ENCODE measurements at places on chromosomes 11 and 22. TPM values are rescaled to one million over a fixed set of nuclear protein-coding genes. Genes with fewer than 3 reads are reported as not detected.

DNA sequence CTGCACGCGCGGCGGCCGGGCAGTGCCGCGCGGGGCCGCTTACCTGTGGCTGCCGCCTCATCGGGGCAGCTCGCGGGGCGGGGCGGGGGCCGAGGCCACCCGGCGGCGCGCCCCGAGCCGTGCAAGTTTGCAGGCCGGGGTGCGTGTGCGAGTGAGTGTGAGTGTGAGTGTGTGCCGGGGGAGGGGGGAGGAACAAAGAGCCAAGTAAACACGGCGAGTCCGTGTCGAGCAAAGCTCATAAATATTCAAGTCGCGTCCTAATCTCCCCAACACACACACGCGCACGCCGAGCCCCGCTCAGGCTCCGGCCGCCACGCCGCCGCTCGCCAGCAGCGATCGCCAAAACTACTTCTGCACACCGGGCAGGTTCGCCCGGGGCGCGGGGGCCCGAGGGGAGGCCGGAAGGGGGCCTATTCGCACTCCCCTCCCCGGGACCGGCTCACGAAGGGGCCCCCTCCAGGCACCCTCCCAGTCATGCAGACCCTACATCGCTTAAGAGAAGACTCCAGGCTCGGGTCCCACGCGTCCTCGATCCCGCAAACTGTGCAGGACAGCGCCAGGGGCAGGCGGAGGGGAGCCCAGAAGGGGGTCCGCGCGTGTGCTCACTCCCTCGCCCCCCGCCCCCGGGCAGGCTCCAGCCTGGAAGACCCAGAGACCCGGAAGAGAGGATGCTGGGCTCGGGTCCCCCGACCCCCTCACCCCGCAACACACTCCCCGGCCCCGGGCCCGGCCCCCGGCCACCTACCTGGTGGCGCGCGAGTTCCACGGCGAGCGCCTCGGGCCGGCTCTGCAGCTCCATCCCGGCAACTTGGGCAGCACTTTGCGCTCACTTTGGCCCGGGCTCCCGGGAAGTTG, 827 bp downstream of the PHF21B start:
- H3K27ac ChIP-seq, result peak overlapping the region; percentile 92
- no peak for DNase-seq
- H3K4me1 ChIP-seq, result peaks cover 3% of the 10 kb centered on the region

- no peak overlapping the region for H3K27ac ChIP-seq
- no peaks in the 10 kb centered on the region for H3K27me3 ChIP-seq
- no peaks in the 10 kb centered on the region for H3K36me3 ChIP-seq
- H3K4me3 ChIP-seq, result no peak overlapping the region
These were observed 63.8 kb upstream of the ARHGAP20 start for GRCh38 chr11:110776081-110776480.

GRCh38 chr22:42553475-42554361, at the start of gene SERHL2:
SERHL2 (plus strand) TSS chr22:42553956; CDS start chr22:42554021, 65 bp downstream.
- DNase-seq, result peak; percentile 86
- no peaks in the 10 kb centered on the region for H3K4me1 ChIP-seq
- peak within 1 kb of the TSS; percentile 45 for H3K4me3 ChIP-seq
- peak within 1 kb of the TSS; percentile 67 for H3K27ac ChIP-seq
- H3K36me3 ChIP-seq, result no peaks in the 10 kb centered on the region
- no peaks in the 10 kb centered on the region for H3K27me3 ChIP-seq

- no peaks in the 10 kb centered on the region for H3K36me3 ChIP-seq
- no peaks in the 10 kb centered on the region for H3K4me1 ChIP-seq
- H3K27ac ChIP-seq, result no peak overlapping the region
- H3K27me3 ChIP-seq, result no peaks in the 10 kb centered on the region
These were observed 21.2 kb downstream of the RFPL2 start for GRCh38 chr22:32183625-32184024.

Gene MFNG
- total RNA-seq, result 7.3 TPM

DNA sequence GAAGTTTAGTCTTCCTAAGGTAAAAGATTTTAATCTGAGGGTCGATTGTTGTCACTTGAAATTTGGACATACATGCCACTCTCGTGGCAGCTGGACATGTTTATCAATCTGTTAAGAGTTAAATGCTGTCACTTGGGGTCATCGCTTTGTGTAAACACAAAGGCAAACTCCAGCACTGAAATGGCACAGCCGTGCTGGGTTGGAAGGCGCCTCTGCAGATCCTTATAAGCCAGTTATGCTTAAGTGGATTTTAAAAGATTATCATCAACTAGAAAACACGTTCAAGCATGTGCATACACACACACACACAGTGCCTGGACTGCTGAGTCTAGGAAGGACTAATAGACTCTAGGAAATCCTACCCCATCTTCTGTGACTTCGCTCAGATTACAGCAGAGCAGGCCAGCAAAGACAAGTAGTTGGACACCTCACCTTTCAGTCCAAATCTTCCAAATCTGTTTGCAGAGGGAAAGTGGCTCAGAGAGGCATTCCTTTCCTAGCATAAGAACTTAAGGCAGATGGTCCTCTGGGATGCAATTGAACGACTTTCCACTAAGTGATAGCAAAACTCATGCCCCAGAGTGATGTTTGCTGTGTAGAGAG, 83.7 kb downstream of the CACNG2 start:
- DNase-seq, result peak; percentile 9
- H3K27me3 ChIP-seq, result no peaks in the 10 kb centered on the region
- H3K27ac ChIP-seq, result no peak overlapping the region
- H3K36me3 ChIP-seq, result no peaks in the 10 kb centered on the region
- H3K4me3 ChIP-seq, result no peak overlapping the region

Gene INSC
- 0.87 TPM for total RNA-seq

- no peak for DNase-seq
- H3K36me3 ChIP-seq, result no peaks in the 10 kb centered on the region
- no peaks in the 10 kb centered on the region for H3K4me1 ChIP-seq
- no peaks in the 10 kb centered on the region for H3K27me3 ChIP-seq
- H3K27ac ChIP-seq, result no peak overlapping the region
These were observed 10.4 kb downstream of the MLC1 start for GRCh38 chr22:50074551-50075530.

Gene ZNF70
- 5.2 TPM for total RNA-seq

- H3K27ac ChIP-seq, result no peak overlapping the region
- no peaks in the 10 kb centered on the region for H3K36me3 ChIP-seq
- H3K27me3 ChIP-seq, result no peaks in the 10 kb centered on the region
- no peak for DNase-seq
These were observed 269.4 kb upstream of the FAT3 start for GRCh38 chr11:91955206-91955605.

- no peak overlapping the region for H3K4me3 ChIP-seq
- no peaks in the 10 kb centered on the region for H3K36me3 ChIP-seq
- no peak overlapping the region for H3K27ac ChIP-seq
- H3K4me1 ChIP-seq, result no peaks in the 10 kb centered on the region
- no peaks in the 10 kb centered on the region for H3K27me3 ChIP-seq
These were observed 171.3 kb downstream of the WNT11 start for GRCh38 chr11:76035020-76035419.

- H3K4me3 ChIP-seq, result no peak overlapping the region
- H3K36me3 ChIP-seq, result no peaks in the 10 kb centered on the region
- H3K27me3 ChIP-seq, result no peaks in the 10 kb centered on the region
- H3K4me1 ChIP-seq, result peaks cover 3% of the 10 kb centered on the region
- peak overlapping the region; percentile 73 for H3K27ac ChIP-seq
- DNase-seq, result peak; percentile 63
These were observed 46.5 kb downstream of the FBLN1 start for GRCh38 chr22:45548991-45549761.

Gene TENM4
- 6.8 TPM for total RNA-seq

DNA sequence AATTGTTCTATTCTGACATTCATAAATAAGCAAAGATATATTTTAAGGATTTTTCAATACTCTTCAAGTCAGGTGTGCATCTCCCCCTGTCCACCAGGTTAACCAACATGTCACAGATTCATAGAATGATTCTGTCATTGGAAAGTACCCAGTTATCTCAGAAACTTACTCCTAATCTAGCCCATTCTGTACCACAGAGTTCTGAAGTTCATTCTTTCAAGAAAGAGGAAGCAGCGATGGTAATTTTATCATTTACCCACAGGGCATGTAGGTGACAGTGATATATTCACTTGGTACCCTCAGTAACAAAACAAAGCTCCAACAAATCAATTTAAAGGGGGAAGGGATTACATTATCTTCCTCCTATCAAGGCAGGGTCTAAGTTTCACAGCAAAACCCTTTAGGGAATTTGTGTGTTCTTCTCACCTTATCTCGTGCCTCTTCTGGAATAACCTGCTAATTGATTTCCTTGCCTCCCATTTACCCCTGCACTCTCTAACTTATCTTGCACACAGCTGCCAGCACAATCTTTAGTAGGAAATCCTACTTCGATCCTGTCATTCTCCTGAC, 19.0 kb upstream of the MPPED2 start:
- no peaks in the 10 kb centered on the region for H3K4me1 ChIP-seq
- no peak for DNase-seq
- no peaks in the 10 kb centered on the region for H3K36me3 ChIP-seq

Gene OR5T2
- total RNA-seq, result not detected

DNA sequence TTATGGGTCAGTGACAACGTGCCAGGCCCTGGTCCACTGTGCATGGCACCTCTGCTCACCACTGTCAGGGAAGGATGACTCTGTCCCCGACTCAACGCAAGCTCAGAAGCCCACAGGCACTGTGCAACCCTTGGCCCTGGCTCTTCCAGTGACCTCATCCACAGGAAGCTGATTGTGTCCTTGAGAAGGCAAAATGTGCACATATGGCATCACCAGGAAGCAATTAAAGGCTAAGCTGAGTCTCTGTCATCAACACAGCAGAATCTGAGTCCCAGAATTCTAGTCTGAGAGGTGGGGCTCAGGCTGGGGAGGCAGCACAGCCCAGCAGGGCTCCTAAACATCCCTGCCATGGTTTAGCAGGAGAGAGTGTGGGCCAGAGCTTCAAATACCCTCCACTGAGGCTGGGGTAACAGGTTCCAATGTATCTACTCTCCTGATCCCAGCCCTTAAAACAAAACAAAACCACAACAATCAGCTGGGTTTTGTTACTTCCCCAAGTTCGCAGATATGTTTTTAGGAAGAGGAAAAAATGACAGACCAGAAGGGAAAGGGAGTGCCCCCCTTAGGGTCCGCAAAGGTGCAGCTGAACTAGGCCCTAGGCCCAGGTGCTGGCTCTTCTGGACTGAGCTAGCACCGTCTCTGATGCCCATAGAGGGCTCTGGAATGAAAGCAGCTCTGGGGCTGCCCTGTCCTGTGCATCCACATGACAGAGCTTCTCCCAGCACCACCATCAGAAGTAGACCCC, 33.5 kb upstream of the GNAZ start:
- H3K4me3 ChIP-seq, result no peak overlapping the region
- no peaks in the 10 kb centered on the region for H3K27me3 ChIP-seq
- no peak overlapping the region for H3K27ac ChIP-seq
- no peaks in the 10 kb centered on the region for H3K4me1 ChIP-seq

Gene IRAG1
- total RNA-seq, result 14.7 TPM

- H3K27me3 ChIP-seq, result peaks cover 5% of the 10 kb centered on the region
- no peaks in the 10 kb centered on the region for H3K36me3 ChIP-seq
- no peak overlapping the region for H3K4me3 ChIP-seq
- H3K4me1 ChIP-seq, result no peaks in the 10 kb centered on the region
- no peak for DNase-seq
- no peak overlapping the region for H3K27ac ChIP-seq
These were observed 155.8 kb downstream of the DSCAML1 start for GRCh38 chr11:117641008-117641915.

DNA sequence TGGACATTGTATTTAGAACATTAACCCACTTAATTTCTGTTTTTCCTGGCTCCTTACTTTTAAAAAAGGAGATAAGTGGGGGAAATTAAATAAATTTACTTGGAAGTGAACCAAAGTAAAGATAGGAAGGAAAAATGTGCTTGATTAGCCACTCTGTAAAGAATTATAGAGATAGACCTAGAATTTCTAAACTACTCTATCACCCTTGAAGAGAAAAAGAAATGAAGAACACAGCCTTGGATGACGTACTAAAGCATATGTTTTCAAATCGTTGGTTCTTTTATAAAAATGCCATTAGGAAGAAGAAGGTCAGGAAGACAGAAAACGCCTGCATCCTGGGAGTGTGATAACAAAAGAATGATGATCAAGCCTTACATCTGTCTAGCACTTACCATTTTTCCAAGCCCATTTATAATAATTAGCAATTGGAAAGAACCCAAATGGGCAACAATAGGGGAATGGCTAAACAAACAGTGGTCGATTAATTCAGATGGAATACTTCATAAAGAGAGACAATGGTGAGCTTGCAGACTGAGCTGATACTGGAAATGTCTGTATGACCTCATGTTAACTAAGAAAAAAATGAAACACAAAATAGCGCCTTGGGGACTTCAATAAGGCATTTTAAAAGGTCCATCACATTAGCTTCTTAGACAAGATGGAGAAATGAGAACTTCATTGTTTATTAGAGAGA, 81.0 kb upstream of the LRRC55 start:
- H3K4me3 ChIP-seq, result no peak overlapping the region
- H3K27ac ChIP-seq, result no peak overlapping the region
- no peak for DNase-seq

- no peak for DNase-seq
- no peak overlapping the region for H3K27ac ChIP-seq
- no peaks in the 10 kb centered on the region for H3K4me1 ChIP-seq
- no peak overlapping the region for H3K4me3 ChIP-seq
These were observed 151.8 kb downstream of the NAV2 start for GRCh38 chr11:19864141-19865140.

GRCh38 chr11:123065621-123066020, 3.7 kb upstream of the HSPA8 start:
- no peaks in the 10 kb centered on the region for H3K4me1 ChIP-seq
- no peaks in the 10 kb centered on the region for H3K36me3 ChIP-seq
- no peak overlapping the region for H3K27ac ChIP-seq
- no peak for DNase-seq

DNA sequence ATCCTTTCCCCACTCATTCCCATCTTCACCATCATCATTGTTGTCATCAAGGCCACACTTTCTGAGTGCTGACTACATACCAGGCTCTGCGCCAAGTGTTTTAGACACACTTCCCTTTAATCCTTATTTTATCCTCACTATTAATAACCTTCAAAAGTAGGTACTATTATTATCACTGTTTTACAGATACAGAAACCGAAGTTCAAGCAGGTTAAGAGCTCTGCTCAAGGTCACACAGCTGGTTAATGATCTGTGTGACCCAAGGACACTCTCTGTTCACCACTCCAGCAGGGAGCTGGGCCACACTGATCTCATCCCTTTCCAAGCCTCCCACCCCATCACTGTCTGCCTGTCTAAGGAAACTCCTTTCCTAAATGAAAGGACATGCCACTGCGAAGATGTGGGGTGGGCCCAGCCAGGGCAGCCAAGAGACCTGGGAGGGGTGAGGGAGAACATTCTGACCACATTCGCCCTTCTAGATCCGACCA, 17.2 kb upstream of the TSKU start:
- no peak overlapping the region for H3K4me3 ChIP-seq
- DNase-seq, result no peak
- H3K36me3 ChIP-seq, result no peaks in the 10 kb centered on the region
- no peak overlapping the region for H3K27ac ChIP-seq

Gene ST14
- total RNA-seq, result 39.8 TPM

- H3K27me3 ChIP-seq, result no peaks in the 10 kb centered on the region
- DNase-seq, result no peak
- H3K27ac ChIP-seq, result no peak overlapping the region
- no peaks in the 10 kb centered on the region for H3K36me3 ChIP-seq
These were observed 601.3 kb downstream of the BUD13 start for GRCh38 chr11:116171271-116172140.

- H3K27ac ChIP-seq, result no peak overlapping the region
- H3K4me3 ChIP-seq, result no peak overlapping the region
- no peaks in the 10 kb centered on the region for H3K27me3 ChIP-seq
- DNase-seq, result no peak
- H3K4me1 ChIP-seq, result peaks cover 5% of the 10 kb centered on the region
These were observed 22.8 kb downstream of the SYN3 start for GRCh38 chr22:33035272-33035863.

- no peaks in the 10 kb centered on the region for H3K36me3 ChIP-seq
- no peaks in the 10 kb centered on the region for H3K4me1 ChIP-seq
- no peak for DNase-seq
- no peaks in the 10 kb centered on the region for H3K27me3 ChIP-seq
- no peak overlapping the region for H3K27ac ChIP-seq
- H3K4me3 ChIP-seq, result no peak overlapping the region
These were observed 116.4 kb downstream of the TRIM29 start for GRCh38 chr11:120021391-120021953.
